ENCODE measurements at places on chromosomes 2 and 18.

GRCh38 chr2:203155406-203155805 is 83.4 kb upstream of the CYP20A1 start:
- no peak for DNase-seq

- no peak for DNase-seq
Measured at GRCh38 chr2:27960237-27960912, 69.8 kb downstream of the BABAM2 start.

DNA sequence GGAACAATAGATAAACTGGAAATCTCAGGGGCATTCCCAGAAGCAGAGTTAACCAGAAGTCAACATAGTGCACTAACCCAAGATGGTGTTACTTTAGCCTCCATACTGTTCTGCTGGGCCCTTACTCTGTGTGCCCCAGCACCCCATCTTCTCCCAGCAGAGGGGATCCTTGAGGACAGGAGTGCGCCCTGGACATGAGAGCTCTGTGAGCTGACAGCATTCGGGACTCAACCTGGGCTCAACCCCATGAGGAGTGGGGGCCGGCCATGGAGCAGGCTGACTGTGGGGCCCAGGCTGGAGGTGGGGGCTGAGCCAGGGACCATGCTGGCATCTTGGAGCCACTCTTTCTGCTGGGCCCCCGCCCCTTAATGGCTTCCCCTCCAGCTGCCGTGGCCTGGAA is 156.3 kb upstream of the HS6ST1 start:
- DNase-seq, result peak; percentile 16

DNA sequence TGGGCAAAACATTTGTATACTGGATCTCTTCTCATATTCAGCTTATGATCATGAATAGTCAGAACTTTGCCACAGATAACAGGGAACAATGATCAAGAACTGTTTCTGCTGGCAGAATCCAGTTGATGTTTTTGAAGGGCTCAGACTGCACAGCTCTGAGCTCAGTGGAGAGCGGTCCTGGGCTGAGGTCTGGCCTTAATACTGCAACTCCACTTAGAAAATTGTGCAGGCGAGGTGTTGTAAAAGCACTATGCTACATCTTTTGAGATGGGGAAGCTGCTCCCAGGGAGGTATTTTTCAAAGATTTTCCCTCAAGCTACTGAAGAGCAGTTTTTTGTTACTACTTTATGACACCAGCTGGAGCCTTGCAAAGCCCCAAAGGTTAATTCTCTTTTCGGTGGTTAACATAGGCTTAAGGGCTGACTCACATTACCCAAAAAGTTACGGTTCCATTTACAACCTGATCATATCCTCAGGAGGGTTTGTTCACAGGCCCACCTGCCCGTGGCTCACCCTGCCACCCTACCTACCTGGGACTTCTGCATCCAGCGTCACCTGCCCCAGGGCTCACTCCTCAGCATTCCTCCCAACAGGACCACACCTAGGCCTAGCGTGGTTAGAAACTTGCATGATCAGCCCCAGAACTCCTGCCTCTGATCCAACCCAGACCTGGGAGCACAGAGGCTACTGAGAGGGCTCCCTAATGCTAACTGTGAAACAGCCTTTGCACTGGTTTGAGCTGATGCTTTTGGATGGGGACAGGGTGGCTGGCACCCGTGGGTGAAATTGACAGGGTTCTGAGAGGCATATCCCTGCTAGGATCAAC is 114.4 kb downstream of the NCK2 start:
- DNase-seq, result no peak

GRCh38 chr2:85971366-85971765 is 82.6 kb upstream of the ST3GAL5 start:
- no peak for DNase-seq

DNA sequence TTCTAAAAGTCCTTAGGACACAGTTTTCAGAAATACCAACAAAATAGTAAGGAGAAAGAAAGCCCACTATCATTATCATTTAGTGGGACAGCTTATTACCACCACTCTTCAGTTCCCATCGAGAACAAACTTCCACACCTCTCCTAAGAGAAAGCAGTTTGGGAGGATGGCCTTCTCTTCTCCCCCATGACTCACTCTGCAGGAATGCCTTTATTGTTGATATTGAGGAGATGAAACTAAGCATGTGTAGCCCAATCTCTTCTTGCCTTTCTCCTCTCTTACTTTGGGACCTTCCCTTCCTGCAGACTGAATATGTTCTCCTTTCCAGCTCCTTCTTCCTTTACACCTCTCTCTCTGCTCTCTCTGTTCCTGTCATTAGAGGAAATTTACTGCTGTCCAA is 30.0 kb upstream of the ERMN start:
- no peak for DNase-seq

- no peak for DNase-seq
Measured at GRCh38 chr18:57984490-57985115, 59.4 kb upstream of the NEDD4L start.

DNA sequence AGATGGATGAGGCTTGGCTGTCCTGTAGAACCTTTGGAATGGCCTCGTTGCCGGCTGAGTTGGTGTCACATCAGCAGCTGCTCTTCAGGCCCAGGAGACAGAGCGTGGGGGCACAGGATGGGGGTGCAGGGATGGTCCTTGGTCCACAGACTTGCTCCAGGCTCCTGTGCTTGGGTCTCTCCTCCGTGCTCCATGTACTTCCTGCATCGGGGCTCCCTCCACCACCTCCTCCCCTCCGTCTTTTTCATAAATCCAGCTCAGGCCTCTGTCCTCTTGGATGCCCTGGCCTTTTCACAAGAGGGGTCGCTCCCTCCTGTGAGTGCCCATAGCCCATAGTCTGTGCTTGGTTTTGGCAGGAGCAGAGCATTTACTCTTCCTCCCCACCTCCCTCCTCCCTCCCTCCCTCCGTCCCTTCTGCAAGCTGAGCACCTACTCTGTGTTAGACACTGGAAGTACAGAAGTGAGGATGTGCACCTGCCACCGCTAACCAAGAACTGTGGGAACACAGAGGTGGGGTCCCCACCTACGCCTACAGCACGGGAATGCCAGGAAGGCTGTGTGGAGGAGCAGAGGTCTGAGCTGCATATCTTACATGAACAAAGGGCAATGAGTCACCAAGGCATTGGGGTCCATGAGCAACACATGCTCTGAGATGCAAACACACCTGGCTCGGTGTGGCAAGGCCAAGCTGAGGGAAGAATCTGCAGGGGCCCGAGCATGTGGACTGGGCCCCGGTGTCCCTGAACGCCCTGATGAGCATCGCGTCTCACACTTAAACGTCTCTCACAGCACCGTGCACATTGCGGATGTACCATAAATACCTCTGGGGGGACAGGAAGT is 458.7 kb upstream of the HS6ST1 start:
- peak; percentile 11 for DNase-seq

DNA sequence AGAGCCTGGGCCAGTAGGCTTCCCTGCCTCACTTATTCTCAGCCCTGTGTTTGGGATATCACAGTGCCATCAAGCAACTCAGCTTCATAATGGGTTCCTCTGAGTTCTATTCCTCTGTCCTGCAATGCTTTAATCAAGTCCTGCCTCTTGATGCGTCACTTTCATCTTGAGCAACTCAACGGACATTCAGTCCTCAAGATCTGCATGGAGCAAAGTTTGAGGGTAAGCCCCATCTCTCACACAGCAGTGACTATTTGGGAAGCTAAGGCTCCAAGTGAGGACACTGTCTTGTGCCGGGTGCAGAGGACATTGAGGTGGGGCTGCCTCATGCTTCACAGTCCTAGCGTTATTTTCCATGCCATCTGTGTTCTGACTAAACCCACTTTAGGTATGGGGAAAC is 50.9 kb upstream of the PLB1 start:
- DNase-seq, result no peak

DNA sequence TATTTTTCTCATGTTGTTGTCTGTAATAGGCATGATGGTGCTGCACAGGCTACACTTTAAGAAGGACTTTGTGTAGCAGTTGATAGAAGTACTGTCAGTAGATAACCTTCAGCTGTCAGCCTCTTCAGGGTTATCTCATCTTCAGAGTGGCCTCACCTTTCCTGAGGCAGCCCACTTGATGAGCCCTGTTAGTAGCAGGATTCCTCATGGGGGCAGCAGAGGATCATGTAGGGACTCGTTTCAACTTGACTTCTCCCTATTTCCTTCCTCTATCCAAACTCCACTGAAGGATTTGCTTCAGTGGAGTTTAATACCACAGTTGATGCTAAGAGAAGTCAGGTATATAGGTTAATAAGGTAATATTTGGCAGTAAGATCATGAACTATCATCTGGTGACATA is 530.3 kb upstream of the FSIP2 start:
- no peak for DNase-seq

GRCh38 chr2:48695991-48696390 is 59.5 kb downstream of the LHCGR start:
- no peak for DNase-seq

DNA sequence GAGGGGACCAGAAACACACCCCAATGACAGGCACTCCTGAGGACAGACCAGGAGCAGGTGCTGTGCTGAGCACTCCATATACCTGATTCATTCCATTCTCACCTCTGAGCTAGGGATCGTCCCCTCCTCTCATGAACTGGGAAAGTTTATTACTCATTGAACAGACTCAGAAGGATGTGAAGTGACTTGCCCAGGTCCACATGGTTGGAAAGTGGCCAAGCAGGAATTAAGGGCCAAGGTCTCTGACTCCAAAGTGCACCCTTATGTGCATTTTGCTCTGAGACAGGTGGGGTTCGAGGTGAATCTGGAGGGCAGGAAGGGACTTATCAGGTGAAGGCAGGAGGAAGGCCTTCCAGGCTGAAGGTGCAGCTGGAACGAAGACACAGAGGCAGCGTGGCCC is 25.1 kb upstream of the PLB1 start:
- DNase-seq, result no peak

DNA sequence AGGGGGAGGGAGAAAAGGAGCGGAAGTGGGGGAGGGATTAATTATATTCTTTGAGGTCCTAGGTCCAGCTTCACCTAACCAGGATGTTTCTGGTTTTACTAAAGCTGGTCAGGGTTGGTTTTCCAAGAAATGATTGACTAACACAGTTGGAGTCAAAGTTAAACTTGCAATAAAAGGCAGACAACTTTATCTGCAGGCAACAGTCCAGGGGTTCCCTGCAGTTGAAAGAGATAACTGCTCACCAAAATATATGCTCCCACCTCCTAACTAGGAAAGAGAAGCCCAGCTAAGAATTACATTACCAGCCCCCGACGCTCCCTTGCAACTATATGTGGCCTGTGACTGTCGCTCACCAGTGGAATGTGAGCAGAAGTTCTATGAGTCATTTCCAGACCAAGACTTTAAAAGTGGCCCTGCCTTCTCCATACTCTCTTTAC is 140.0 kb upstream of the PKDCC start:
- DNase-seq, result no peak

GRCh38 chr2:208490492-208490891 is 83.9 kb downstream of the PTH2R start:
- no peak for DNase-seq

- no peak for DNase-seq
Measured at GRCh38 chr2:161283926-161284325, 24.3 kb upstream of the PSMD14 start.

GRCh38 chr18:34820360-34821065 is 110.4 kb downstream of the DTNA start:
- no peak for DNase-seq

DNA sequence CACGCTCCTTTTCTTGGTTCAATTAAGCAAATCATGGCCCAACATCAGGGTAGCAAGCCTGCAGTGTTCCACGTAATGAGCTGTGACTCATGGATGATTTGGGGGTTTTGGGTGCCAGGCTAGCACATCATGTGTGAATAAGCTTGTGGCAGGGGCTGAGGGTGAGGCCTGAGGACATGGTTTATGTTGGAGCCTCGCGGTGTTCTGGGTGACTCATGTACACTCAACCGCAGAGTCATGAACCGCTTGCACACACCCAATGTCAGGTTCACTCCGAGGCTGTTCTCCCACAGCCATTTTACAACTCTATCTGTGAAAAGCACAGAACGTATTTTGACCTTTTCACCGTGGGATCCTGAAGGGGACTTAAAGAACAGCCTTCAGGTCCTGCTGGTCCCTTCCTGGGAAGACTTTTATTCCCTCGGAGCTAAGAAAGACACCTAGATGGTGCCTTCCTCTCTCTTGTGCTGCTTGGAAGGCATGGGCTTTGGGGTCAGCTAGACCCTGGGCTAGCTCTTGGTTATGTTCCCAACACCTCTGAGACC is 139.9 kb upstream of the ZEB2 start:
- DNase-seq, result no peak

DNA sequence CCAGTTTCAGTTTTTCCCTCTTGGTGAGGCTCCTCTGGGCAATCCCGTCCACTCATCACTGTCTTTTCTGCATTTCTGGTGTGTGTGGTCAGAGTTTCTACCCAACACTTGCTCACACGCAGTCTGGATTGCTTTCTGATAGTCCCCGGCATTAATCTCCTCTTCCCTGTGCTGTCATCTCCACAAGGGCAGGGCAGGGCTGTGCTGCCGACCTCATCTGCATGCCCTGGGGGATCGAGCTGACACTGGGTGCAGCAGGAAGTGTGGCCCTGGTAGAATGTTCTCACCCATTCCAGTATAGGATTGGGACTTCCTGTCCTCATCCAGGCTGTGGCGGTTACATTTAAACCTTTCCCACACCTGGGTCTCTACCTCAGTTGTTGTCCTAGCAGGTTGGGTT is 80.0 kb upstream of the FAM136A start:
- no peak for DNase-seq

GRCh38 chr2:11869391-11869991 is 123.1 kb downstream of the LPIN1 start:
- peak; percentile 7 for DNase-seq

- no peak for DNase-seq
Measured at GRCh38 chr2:100029460-100029859, 112.9 kb downstream of the AFF3 start.

DNA sequence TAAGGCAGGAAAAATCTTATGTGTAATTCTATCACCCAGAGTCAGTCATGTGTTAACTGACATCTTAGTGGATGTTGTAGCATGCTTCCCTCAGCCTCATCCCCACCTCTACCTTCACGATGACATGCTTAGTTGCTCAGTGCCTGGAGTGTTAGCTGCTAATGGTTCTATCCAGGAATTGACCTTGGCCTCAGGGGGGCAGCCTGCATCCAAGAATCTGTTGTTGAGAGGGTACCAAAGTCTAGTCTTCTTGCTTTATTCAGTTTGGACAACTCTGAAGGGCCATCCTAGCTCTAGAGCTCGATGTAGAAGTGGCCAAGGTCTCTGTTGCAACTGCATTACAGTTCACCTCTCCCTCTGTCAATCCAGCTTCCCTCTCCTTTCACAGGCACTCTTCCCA is 61.2 kb downstream of the ACYP2 start:
- peak; percentile 68 for DNase-seq

DNA sequence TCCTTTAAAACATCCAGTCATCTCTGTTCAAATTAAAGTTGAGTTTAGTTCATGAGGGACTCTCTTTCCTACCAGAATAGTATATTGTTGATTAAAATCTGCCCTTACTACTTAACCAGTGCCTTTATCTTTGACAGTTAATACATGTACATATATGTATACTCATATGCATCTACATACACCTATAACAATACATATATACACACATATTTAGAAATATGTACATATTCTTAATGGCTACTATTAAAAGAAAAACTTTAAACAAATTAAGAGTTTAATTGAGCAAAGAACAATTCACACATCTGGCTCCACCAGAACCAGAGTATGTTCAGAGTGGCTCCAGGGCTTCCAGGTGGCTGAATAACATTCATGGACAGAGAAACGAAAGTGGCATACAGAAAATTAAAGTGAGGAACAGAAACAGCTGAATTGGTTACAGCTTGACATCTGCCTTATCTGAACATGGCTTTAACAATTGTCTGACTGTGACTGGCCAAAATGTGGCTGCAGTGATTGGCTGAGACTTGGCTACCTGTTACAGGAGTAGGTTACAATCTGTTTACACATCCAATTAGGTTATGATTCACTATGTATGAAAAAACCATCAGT is 38.8 kb downstream of the ZNF519 start:
- DNase-seq, result no peak
